ENCODE measurements at places on chromosomes 6 and 20.

GRCh38 chr6:113412589-113413357 is 444.4 kb upstream of the MARCKS start:
- DNase-seq = no peak

- DNase-seq = peak; percentile 39
Measured at GRCh38 chr20:53737396-53738038, 143.9 kb upstream of the ZNF217 start.

DNA sequence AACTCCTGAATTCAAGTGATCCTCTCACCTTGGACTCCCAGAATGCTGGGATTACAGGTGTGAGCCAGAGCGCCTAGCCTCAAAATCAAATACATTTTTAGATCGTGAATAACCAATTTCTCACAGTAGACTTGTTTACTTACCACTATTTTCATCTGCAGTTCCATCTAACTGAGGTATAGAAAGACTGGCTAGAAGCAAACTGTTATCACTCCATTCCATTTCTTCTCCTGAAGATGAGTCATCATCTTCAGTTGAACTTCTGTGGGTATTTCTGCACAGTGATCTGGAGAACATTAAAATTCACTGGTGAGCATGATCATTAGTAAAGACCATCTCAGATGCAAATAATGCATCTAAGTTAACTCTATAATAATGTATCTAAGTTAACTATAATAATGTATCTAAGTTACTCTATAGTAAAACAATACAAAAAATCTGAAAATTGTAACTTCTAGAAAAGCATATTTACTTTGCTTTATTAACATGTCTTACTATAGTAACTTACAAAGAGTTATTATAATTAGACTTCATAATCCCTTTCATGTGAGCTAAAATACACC is 105.4 kb downstream of the REV3L start:
- DNase-seq = no peak

DNA sequence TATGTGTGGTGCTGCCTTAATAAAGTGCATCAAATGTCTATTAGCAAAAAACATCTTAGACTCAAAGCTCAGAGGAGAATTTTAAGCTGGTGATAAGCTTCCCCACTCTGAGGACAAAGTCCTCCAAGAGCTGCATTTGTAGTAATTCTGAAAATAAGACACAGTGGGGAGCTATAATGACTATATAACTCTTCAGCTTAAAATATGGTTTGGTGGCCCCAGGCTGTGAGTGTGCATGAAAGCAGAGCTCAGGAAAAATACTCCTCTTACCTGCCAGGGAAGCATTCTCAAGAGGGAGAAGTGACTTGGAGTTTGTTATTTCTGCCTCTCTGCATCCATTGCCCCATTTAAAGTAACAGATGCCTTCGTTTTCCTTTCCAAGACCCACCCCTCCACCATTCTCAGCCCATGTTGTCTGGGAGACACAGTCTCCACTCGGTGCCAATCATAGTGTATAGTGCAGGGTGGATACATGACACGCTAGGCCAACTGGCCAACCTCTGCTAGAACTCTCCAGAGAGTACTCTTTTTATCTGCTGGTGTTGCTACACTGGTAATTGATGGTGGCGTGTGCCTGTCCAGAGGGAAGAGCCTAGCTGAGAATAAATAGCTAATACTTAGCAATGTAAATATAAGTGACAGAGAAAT is 229.2 kb downstream of the PHF3 start:
- no peak for DNase-seq

- DNase-seq = no peak
Measured at GRCh38 chr6:84618046-84618752, 146.2 kb downstream of the TBX18 start.

- peak; percentile 96 for DNase-seq
Measured at GRCh38 chr6:111406200-111406721, 76.8 kb downstream of the REV3L start.

- peak; percentile 52 for DNase-seq
Measured at GRCh38 chr6:159665868-159666635, 27.0 kb downstream of the SOD2 start.

DNA sequence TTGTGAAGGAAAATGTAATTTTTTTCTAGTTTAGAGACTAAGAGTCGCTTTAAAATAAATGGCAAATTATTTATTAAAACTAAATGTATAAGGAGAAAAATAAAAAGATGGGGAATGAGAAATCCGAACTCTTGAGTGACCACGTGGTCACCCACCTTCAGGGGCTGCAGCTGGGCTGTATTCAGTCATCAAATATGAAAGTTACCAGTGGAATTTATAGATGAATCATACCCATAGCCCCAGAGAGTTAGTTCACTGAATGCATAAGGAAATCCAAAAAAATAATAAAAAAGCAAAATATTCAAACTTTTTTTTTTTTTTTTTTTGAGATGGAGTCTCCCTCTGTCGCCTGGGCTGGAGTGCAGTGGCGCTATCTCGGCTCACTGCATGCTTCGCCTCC is 947.7 kb upstream of the ADGRB3 start:
- DNase-seq = no peak

DNA sequence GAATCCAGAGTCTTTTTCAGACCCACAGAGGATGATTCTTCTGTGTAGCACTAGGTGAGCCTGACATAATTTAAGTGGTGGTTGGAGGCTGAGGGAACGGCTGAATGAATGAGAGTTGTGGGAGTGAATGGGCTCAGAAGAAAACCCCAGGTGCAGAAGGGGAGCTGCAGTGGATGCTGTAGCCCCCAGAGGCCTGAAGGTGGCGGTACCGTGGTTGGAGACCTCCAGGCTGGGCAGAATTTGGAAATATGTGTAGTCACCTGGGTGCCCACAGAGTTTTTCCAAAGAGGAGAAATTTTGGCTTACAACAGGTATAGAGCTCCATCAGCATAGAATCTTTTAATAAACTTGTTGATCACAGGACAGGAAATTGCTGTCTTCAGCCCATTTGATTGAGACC is 6.5 kb upstream of the RAET1G start:
- DNase-seq = no peak

DNA sequence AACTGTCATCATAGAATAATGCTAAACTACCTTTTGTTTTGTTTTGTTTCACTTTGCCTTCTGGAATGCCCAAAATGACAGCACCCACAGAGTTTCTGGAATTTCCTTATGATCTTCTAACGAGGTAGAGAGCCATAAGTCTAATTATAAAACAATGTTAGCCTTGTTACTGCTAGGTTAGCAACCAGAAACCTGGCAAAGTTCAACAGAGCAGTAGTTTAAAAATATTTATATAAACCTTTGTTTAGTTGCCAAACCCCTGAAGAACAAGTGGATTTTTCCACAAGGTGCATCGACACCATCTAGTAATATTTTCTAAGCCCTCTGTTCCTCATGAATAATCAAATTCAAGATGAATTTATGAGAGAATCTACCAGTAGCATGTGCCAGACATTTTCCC is 27.6 kb upstream of the IPCEF1 start:
- DNase-seq = no peak

DNA sequence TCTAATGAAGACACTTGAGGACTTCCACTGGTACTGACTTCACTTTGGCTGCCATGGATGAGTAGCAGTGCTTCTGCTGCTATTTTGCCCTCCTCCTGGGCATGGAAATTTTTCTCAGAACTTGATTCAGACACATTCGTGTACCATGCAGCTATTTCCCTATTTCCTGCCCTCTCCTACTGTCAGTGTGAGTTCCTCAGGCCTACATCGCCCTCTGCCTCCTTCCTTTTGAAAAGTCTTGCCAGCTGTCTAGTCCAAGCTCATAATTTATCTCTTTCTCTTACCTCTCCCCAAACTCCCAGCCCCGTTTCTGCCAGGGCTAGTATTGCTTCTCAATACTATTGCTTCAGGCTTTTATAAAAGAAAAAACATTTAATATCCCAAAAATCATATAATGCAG is 470.2 kb downstream of the ADGRB3 start:
- no peak for DNase-seq

GRCh38 chr6:135909737-135910387 is 58.4 kb downstream of the PDE7B start:
- peak; percentile 59 for DNase-seq

DNA sequence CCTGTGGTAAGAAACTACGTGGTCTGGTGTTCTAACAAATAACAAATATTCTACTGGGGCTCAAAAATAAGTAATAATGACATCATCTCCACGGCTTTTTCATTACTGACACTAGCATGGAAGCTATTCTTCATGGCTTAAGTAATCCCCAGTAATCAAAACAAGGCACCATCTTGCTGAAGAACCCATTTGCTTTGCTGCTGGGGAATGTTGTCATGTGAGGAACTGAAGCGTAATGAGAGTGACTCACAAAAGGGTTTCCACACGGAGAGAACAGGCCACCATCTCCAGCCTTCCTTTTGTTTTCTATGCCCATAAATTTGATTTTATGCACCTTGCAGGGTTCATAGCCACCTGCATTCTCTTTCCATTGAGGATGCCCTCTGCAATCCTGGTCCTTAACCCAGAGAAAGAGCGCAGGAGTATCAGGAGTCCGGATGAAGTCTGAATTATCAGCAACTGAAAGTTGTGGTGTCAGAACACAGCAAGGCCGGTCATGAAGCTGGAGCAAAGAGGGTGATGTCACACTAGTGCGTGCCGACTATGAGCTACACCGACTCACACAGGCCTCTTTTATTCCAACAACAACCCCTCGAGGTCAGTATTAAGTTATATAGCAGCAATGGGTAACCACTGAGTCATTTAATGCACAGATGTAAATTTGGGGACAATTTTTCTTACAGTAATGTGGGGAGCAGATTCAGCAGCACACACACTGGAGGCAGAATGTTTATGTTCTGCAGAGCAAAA is 173.7 kb upstream of the SSTR4 start:
- DNase-seq = peak; percentile 1

- DNase-seq = no peak
Measured at GRCh38 chr6:136598048-136598447, 47.8 kb upstream of the MAP7 start.

Data from inflammatory macrophage treated with lipopolysaccharide for 4 hours (primary cell).